H9 (cell line): ENCODE measurements at places on chromosomes 11 and 22.

DNA sequence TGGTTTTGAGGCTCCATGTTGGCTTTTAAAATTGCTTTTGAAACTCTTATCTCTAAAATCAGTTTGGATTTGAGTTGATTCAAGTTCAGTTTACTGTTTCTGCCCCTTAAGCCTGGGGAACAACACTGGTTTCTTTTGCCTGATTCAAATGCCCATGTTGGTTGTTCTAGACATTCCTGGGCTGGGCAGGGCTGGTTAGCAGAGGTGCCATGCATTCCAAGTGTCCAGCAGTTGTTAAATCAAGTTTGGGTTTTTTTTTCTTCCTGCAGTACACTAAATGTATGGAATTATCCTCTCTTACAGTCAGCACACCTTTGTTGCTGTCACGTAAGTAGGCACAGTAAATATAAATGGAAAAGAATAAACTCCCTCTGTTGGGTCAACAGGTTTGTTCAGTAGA is 67.2 kb upstream of the MTMR2 start:
- no peak for DNase-seq

GRCh38 chr11:99841885-99842284 is 821.1 kb downstream of the CNTN5 start:
- no peak for DNase-seq

- no peak for DNase-seq
Observed at GRCh38 chr22:46791201-46791731, 28.8 kb downstream of the TBC1D22A start.

- no peak for DNase-seq
Observed at GRCh38 chr22:19739448-19739895, 16.1 kb downstream of the GP1BB start.

GRCh38 chr11:75565916-75566762 is 4.1 kb downstream of the SERPINH1 start:
- no peak for DNase-seq

DNA sequence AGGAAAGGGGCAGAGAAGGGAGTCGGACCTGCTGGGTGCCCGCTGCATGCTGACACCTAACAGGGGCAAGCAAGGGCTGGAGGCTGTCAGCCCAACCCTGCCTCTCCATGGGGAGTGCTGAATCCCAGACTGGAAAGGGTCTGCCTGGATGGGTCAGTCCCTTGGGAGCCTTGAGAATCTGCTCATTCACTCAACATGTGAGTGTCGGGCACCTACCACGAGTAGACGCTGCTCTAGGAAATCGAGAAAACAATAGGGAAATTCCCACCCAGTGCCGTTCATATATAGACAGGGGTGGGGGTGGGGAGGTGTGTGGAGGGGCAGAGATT is 4.4 kb upstream of the CTSD start:
- no peak for DNase-seq
